Stomach (tissue), 19 donors: ENCODE measurements at places on chromosomes 2 and 18. TPM values are rescaled to one million over a fixed set of nuclear protein-coding genes. Genes with fewer than 3 reads are reported as not detected.

Gene CD207
- not detected for total RNA-seq

- H3K36me3 ChIP-seq, result no peaks in the 10 kb centered on the region
- H3K4me3 ChIP-seq, result no peak overlapping the region
- no peak for DNase-seq
- no peaks in the 10 kb centered on the region for H3K27me3 ChIP-seq
- no peaks in the 10 kb centered on the region for H3K4me1 ChIP-seq
- no peak overlapping the region for H3K27ac ChIP-seq
Observed at GRCh38 chr18:23683155-23683554, 6.1 kb upstream of the LAMA3 start.

DNA sequence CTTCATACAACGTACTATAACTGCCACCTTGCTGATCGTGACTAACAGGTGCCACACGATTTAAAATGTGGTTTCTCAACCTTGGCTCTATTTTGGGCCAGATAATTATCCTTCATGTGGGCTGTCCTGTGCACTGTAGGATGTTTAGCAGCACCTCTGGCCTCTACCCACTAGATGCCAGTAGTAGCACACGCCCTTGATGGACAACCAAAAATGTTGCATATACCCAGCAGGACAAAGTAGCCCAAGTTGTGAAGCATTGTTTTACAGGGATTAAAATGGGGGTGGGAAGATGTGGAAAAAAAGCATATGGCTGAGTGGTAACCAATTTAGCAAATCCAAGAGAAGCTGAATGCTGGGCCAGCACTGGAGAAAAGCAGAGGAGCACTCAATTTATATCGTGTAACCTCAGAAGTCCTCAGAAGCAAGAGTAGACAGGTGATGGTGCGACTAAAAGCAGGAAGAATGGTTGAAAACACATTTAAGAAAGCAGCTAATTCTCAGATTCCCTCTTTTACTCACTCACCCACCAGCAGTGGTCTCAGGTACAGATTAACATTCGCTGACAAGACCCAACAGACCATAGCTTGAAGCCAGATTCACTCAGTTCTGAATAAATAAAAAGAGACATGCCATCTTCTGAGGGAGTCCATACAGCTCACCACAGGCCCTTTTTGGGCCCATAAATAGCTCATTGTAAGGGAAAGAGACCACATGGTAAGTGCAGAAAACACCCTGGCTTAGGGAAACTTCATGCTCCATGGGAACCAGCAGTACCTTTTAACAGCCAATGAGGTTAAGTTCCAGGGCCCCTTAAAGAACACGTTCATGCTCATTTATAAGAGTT, 50.6 kb downstream of the RAPH1 start:
- DNase-seq, result peak; percentile 32
- H3K27me3 ChIP-seq, result no peaks in the 10 kb centered on the region
- H3K4me3 ChIP-seq, result no peak overlapping the region
- peaks cover 9% of the 10 kb centered on the region for H3K36me3 ChIP-seq
- no peak overlapping the region for H3K27ac ChIP-seq

Gene DOK1
- total RNA-seq, result 7.5 TPM

DNA sequence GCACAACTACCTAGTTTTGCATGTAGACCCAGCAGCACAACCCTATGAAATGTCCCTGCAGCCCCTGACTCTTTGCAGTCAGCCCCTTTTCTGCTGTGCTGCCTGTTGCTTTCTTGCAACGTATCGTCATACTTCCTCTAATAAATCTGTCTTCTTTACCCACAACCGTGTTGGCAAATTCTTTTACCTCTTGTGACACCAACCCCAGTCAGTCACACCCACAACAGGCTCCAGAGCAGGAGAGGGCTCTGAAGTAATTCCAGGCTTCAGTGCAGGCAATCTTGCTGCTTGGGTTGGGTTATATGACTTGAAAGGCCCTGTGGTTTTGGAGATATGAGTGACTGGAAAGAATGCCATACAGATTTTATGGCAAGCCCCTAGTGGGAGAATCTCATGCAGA, 79.1 kb upstream of the KCNH7 start:
- no peaks in the 10 kb centered on the region for H3K27me3 ChIP-seq
- H3K4me3 ChIP-seq, result no peak overlapping the region
- H3K36me3 ChIP-seq, result no peaks in the 10 kb centered on the region
- H3K4me1 ChIP-seq, result no peaks in the 10 kb centered on the region

DNA sequence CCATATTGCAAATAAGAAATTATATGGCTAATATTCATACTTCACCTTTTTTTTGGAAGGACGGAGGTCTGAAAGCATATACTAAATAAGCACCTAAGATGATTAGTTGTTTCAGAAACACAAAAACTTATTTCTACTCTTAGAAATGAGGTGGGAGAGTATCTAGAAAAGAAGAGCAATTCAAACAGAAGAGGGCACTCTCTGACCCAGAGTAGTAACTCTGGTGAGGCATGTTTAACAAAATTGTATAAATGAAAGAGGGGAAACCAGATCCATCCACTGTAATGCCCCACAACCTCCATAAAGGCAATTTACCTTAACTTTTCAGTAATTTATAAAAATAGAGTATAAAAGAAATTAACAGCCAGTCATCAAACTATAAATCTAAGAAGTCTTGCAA, 669.6 kb upstream of the VRK2 start:
- no peaks in the 10 kb centered on the region for H3K4me1 ChIP-seq
- no peaks in the 10 kb centered on the region for H3K36me3 ChIP-seq
- H3K27me3 ChIP-seq, result no peaks in the 10 kb centered on the region
- no peak overlapping the region for H3K4me3 ChIP-seq

GRCh38 chr2:186697536-186697935, 3.7 kb downstream of the FAM171B start:
- peaks cover 11% of the 10 kb centered on the region for H3K4me1 ChIP-seq
- DNase-seq, result no peak
- H3K27ac ChIP-seq, result no peak overlapping the region
- H3K27me3 ChIP-seq, result peaks cover 9% of the 10 kb centered on the region

- no peak overlapping the region for H3K4me3 ChIP-seq
- DNase-seq, result no peak
- H3K27me3 ChIP-seq, result peaks cover 40% of the 10 kb centered on the region
- no peaks in the 10 kb centered on the region for H3K4me1 ChIP-seq
Observed at GRCh38 chr2:119112230-119112629, 46.3 kb downstream of the C1QL2 start.

Gene UXS1
- 111 TPM for total RNA-seq

GRCh38 chr2:197556456-197556855, 40.6 kb downstream of the MOB4 start:
- no peaks in the 10 kb centered on the region for H3K27me3 ChIP-seq
- H3K4me3 ChIP-seq, result no peak overlapping the region

GRCh38 chr2:217919781-217920351, 82.9 kb downstream of the TNS1 start:
- H3K4me3 ChIP-seq, result no peak overlapping the region
- H3K4me1 ChIP-seq, result peaks cover 57% of the 10 kb centered on the region
- DNase-seq, result no peak
- H3K27me3 ChIP-seq, result no peaks in the 10 kb centered on the region
- H3K36me3 ChIP-seq, result peaks cover 12% of the 10 kb centered on the region
- H3K27ac ChIP-seq, result peak overlapping the region; percentile 88

DNA sequence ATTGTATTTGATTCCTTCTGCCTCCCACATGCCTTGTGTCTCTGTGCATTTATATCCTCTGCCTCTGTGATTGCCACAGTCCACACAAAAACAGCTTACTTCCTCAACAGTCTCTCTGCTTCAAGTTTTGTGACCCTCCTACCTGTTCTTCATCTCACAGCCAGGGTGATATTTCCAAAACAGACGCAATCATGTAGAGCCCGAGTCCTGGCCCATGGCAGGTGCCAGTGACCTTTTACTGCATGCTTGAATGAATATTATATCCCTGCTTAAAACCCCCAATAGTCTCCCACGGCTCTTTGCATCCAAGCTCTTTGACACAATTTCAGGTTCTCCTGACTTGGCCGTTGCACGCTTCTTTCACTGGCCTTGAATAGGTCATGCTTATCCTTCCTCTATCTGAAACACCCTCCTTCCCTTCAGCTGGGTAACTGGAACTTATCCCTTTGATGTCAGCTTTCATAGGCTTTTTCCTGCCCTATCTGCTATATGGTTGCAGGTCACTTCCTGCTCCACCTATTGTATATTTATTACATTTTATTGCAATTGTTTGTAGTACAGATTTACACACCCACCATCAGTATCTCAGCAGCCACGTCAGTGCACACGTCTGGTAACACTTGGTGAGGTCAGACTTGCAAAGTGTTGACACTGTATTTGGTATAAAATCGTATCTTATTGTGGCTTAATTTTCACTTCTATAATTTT, 29.7 kb upstream of the IL1B start:
- peaks cover 8% of the 10 kb centered on the region for H3K4me1 ChIP-seq
- no peak for DNase-seq
- H3K36me3 ChIP-seq, result no peaks in the 10 kb centered on the region
- H3K27ac ChIP-seq, result no peak overlapping the region
- H3K4me3 ChIP-seq, result no peak overlapping the region
- no peaks in the 10 kb centered on the region for H3K27me3 ChIP-seq

Gene G6PC2
- total RNA-seq, result 0.55 TPM

DNA sequence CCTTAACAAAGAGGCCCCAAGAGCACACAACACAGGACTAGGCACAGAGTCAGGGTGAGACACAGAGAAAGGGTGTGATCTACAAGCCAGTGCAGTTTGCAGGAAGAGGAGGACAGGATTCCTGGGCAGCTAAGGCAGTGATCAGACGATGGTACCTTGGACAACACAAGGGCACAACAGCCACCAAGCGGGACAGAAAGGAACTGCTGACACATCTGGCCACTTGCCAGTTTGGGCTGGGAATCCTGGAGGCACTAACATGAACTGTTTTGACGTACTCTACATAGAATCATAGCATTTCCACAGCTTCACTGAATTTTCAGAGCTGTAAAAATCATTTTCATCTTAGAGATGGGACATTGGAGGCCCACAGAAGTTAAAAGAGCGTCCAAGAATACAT, 221.5 kb upstream of the SLC35G4 start:
- H3K27me3 ChIP-seq, result no peaks in the 10 kb centered on the region
- peak; percentile 44 for DNase-seq
- no peak overlapping the region for H3K4me3 ChIP-seq
- H3K36me3 ChIP-seq, result no peaks in the 10 kb centered on the region
- no peaks in the 10 kb centered on the region for H3K4me1 ChIP-seq
- no peak overlapping the region for H3K27ac ChIP-seq

DNA sequence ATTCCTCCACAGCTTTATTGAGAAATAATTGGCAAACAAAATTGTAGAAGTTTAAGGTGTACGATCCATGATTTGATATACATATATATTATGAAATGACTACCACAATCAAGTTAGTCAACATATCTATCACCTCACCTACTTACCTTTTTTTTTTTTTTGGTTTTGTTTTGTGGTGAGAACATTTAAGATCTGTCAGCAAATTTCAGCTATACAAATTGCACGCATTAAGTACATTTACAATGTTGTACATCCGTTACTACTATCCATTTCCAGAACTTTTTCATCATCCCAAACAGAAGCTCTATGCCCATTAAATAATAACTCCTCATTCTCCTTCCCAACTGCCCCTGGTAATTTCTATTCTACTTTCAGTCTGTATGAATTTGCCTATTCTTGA, 37.4 kb upstream of the ADCYAP1 start:
- no peak overlapping the region for H3K4me3 ChIP-seq
- H3K27me3 ChIP-seq, result peaks cover 4% of the 10 kb centered on the region
- H3K4me1 ChIP-seq, result no peaks in the 10 kb centered on the region

DNA sequence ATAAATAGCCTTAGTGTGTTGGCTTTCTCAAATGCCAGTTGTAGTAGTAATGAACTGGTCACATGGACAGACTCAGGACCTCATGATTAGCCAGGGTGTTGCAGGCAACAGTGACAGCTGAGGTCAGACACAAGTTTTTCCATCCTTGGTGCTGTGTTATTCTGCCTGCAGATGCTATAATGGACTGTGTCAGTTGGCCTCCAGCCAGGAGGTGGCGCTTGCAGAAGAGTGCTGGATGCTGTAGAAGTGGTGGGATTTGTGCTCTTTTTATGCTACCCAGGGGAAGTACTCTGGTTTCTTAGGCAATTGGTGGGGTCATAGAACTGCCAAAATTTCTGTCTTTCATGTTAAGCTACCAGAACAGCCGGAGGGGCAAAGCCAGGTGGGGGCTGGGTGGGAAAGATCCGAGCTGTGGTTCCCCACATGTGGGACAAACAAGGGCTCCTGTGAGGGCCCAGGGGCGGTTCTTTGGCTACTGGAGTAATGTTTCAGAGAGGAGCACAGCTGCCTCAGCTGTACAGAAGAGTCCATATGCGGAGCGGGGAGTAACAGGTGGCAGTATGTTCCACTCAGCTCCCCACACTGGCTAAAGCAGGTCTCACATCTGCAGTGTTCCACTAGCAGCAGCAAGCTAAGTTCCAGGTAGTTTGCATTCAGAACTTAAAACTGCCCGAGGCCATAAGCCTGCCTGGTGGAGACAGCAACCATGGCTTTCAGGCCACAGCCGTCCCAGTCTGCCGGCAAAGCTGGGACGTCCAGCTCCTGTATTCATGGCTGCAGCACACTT, 104.4 kb downstream of the GULP1 start:
- no peaks in the 10 kb centered on the region for H3K36me3 ChIP-seq
- H3K27me3 ChIP-seq, result no peaks in the 10 kb centered on the region
- H3K4me3 ChIP-seq, result no peak overlapping the region
- DNase-seq, result no peak
- no peaks in the 10 kb centered on the region for H3K4me1 ChIP-seq

GRCh38 chr2:74252862-74253261, 54.4 kb downstream of the MTHFD2 start:
- DNase-seq, result no peak
- H3K27ac ChIP-seq, result no peak overlapping the region
- H3K4me1 ChIP-seq, result no peaks in the 10 kb centered on the region
- no peaks in the 10 kb centered on the region for H3K36me3 ChIP-seq
- no peak overlapping the region for H3K4me3 ChIP-seq
- H3K27me3 ChIP-seq, result no peaks in the 10 kb centered on the region

Gene RUFY4
- not detected for total RNA-seq

DNA sequence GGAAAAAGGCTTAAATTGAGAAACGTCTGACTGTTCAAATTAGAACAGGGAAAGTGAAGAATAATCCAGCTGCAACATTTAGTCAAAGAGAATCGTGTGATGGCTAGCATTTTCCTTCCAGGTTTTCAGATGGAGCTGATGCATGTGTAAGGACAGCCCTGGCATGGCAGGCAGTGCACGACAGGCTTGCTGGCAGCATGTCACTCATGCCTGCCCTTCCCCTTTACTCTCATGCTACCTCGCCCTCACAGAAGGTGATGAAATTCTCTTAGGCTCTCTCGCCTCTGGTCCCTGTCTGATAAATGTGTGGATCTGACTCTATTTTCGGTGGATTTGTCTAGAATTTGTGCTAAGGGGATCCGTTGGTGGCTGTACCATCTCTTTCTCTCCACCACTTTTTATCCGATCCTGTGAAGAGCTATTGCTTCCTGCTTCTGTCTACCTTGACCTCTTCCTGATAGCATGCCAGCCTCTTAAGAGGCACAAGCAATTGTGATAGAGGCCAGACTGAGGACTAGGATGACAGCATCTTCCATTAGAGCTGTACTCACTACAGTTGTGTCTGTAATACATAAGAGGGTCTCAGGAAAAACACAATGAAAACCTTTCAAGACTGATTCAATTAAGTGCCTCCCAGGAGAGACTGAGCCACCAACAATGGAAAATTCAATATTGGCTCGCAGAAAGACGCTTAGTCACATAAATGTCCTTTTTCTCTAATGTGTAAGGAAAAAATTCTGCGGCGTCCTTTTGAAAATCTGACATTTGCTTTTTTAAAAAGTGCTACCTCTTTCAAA, 65.6 kb upstream of the NOSTRIN start:
- peaks cover 3% of the 10 kb centered on the region for H3K36me3 ChIP-seq
- no peak overlapping the region for H3K27ac ChIP-seq
- H3K4me3 ChIP-seq, result no peak overlapping the region
- peaks cover 14% of the 10 kb centered on the region for H3K4me1 ChIP-seq
- H3K27me3 ChIP-seq, result no peaks in the 10 kb centered on the region
- no peak for DNase-seq

Gene SIX3
- not detected for total RNA-seq

GRCh38 chr2:25257032-25257552, 84.6 kb downstream of the DNMT3A start:
- H3K36me3 ChIP-seq, result peaks cover 50% of the 10 kb centered on the region
- DNase-seq, result peak; percentile 91
- H3K27me3 ChIP-seq, result no peaks in the 10 kb centered on the region
- peak overlapping the region; percentile 1 for H3K27ac ChIP-seq

Gene EFHD1
- total RNA-seq, result not detected
